ENCODE measurements at places on chromosomes 5 and 9.

GRCh38 chr9:130963916-130964315, 24.9 kb upstream of the FIBCD1 start:
- no peak for DNase-seq

DNA sequence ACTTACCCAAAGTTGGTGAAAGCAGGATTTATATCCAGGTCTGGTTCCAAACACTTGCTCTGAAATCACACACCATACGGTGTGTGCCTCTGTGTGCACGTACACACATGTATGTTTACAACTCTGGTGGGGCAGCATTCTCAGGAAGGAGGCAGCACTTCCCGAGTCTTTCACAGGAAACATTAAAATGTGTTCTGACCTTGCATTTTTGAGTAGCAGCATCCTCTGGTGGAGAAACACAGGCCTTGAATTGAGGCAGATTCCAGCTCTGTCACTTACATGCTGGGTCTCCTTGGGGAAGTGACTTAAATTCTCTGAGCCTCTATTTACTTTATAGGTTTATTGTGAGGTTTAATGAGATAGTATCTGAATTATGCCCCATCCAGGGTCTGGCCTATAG, 126.4 kb downstream of the RGS3 start:
- no peak for DNase-seq

- no peak for DNase-seq
Measured at GRCh38 chr9:85536076-85536475, 205.7 kb downstream of the AGTPBP1 start.

DNA sequence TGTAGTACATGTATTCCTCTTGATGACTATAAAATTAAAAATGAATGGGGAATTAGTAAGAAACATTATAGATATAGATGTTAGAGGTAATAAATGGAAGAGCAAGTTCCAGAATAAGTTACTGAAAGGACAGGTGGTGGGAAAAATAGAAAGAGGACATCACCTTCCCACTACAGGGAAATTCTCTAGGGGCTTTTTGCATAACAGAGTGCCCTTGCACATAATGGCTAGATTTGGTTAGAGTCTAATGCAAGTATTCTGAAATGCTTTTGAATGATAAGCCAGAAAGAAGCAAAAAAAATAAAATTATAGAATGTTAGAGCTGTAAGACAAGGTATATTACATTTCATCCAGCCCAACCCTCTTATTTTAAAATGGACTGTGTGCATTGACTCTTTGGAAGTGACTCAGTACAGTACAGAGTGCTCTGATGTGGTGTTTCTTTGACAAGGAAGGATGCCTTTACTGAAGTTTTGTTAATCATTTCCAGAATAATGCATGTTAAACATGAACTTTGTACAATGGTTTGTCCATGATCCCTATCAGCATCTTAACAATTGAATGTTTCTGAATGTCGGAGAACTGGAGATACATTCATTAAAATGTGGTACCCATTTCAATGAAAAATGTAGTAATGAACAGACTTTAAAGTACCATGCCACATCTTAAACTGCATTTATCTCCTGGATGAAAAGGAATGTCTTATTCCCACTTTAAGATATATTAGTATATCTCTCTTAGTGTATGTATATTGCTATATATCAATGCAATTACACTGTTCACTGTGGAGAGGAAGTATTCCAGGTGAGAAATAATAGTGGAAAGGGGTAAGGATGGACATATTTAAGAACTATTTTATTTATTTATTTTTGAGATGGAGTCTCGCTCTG, 391.1 kb downstream of the ADGRV1 start:
- no peak for DNase-seq

- no peak for DNase-seq
Measured at GRCh38 chr5:52457810-52458209, 329.9 kb upstream of the ITGA1 start.

DNA sequence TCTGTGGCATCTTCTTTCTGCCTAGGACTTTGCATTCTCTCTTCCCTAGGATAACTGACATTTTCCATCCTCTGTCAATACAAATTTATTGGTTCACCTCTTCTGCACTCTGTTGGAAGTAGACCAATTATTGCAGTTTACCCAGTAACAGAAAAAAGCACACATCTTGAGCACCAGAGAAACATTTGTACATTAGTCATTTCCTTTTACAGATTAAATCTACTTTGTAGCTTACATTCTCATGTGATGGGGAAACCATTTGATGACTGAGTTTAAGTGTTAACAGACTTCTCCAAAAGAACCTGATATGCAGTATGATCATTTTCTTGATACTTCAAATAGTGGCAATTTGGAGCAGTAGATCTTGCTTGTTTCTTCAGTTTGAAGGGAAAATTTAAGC, 1098.8 kb downstream of the DTWD2 start:
- no peak for DNase-seq

Data from SHP77 treated with DMSO at 0.1 percent for 48 hours (cell line).